ENCODE measurements at places on chromosomes 16 and 17.

DNA sequence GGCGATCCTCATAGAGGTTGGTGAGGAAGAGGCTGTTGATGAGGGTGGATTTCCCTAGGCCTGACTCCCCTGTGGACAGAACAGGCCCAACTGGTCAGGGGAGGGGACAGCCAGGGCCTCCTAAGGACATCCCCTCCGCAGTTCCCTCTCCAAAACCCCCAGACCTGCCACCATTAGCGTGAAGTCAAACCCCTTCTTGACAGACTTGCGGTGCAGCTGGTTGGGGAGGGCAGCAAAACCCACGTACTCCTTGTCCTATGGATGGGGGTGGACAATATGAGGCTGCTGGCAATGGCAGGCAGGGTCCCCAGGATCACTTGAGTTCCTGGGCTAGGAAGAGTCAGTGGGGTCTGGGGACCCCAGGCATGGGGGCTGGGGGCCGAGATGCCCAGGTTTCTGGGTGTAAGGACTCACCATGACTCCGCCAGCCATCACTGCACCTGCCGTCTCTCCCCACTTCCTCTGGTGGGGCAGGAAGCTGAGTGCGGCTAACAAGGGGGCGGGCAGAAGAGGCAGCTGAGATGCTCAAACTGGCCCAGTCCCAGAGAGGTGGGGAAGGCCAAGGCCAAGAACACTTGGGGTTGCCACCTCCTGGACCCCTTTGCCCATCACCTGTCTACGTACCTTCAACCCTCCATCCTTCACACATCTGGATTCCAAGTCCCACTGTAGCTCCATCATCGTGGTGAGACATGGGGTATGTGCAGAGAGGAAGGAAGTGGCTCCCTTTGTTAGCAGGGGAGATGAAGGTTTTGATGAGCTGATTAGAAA lies at the start of gene SEPTIN1:
SEPTIN1 (minus strand) TSS at position 451 of the 771 bp plus-strand sequence; CDS start at position 432, 19 bp downstream.
- no peak for DNase-seq

DNA sequence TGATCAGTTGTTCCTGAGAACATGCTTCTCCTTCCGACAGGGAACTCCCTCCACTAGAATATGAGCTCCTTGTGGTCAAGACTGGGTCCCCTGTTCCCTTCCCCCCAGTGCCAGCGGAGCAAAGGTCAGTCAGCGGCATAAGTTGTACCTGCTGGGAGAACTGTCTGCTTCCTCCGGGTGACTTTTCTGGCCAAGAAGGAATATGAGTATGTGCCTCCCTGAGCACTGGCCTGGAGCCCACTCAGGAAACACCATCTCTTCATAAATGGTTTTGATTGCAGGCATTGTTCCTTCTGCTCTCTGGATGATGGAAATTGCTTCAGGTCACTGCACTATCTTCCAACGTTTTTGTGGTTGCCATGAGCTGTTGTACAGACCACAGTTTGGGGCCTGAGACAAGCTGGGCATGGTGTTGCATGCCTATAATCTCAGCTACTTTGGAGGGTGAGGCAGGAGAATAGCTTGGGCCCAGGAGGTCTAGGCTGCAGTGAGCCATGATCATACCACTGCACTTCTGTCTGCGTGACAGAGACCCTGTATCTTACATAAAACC lies 2.9 kb upstream of the P4HB start:
- DNase-seq = no peak

- no peak for DNase-seq
These were observed 72.2 kb downstream of the ZNF778 start for GRCh38 chr16:89289428-89290395.

DNA sequence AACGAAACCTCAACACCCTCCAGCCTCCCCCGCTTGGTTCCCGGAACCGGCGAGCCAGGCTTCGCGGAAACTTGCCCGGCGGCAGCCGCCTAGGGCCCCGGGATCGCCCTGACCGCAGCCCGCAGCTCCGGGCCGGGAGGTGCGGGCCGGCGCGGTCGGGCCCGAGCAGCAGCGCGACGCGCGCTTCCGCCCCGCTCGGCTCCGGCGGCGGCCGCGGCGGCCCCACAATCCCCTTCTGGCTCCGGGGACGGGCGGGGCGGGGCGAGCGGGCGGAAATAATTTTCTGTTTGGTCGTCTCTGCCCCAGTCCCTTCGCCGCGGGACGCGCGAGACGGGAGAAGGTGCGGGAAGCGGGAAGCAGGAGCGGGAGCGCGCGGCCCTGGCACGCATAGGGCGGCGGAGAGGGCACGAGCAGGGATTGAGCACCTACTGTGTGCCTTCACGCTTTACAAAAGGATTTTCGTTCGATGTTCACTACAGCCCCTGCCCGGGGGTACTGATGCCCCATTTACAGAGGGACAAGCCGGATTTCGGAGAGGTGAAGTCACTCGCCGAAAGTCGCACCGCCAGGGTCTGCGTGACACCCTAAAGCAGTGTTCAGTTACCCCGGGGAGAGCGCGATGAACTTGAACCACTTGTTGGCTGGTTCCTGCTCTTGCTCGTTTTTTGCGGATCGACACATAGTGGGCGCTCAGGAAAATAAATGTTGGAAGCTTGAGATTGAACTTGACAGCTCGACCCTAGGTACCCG lies 2.7 kb upstream of the MLLT6 start:
- DNase-seq = peak; percentile 72

DNA sequence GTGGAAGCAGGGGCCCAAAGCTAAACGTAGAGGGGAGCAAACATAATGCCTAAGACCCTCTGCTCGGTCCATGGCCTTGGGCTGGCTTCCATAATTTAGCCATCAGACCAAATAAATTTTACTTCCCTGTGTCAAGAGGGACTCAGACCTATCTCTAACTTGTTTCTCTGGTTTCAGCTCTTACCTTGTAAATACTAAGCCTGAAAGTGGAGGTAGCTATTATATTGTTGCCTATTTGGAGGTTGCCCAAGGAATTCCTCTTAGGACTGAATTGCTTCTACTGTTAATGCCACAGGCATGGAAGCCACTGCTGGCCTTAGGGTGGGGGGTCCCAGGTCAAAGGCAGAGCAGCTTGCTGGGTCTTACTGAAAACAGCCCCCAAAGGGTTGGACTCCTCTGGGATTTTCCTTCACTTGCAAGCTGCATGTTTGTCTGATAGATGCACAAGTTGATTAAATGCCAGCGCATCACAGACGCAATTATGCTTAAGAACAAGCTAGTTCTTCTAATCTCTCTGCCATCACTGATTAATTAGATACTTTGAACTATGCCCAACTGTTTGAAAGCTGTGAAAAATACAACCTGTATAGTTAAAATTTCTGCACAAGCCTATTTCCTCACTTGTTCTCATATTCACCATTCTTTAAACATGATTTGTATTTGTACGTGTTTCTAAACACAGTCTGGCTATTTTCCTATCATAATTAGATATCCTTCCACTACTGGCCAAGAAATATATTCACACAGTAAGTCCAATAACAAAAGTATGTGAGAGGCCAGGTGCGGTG lies 67.9 kb upstream of the HAS3 start:
- no peak for DNase-seq

GRCh38 chr17:83149029-83149725 lies 69.8 kb downstream of the METRNL start:
- no peak for DNase-seq

DNA sequence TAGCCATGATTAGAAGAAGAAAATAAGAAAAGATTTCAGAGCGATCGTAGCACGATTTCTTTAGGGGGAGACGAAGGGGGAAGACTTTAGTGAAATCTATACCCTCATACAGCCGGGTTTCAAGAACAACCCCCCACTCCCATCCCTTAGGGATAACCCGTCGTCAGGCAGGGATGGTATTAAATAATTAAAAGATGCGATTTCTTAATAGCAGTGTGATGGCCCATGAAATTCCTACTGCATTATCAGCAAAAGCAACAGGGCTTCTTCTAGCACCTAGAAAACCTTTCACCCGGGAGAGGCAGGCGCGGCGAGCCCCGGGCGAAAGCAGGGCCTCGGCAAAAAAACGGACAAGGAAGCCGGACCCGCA lies 1.4 kb downstream of the CDH11 start:
- no peak for DNase-seq

DNA sequence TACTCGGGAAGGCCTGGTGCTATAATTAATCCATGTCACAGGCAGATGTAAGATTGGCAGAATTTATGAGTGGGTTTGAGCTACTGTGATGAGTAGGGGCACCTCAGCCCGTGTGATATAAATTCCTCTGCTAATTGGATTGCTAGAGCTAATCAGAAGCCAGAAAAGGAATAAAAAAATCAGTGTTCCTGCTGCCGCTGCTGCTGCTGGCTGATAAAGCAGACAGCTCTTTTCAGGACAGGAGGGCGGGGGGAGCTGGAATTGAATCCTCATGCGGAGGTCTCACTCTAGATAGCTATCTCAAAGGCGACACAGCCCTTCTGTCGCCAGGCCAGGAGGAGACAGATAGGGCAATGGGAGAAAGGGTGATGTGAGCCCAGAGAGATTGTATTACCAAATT lies 182.7 kb upstream of the ZFHX3 start:
- no peak for DNase-seq

DNA sequence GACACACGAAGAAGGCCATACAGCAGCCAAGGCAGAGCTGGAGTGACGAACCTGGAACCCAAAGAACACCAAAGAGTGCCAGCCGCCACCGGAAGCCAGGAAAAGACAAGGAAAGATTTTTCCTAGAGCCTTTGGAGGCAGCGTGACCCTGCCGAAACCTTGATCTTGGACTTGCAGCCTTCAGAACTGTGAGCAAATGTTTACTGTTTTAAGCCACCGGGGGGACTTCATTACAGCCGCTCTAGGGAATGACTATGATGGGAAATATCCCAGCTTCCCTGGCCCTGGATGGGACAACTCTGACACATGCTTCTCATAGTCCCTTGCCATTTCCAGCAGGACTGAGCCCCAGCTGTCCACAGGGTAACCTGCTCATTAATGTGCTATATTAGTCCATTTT lies 270.6 kb downstream of the HAPSTR1 start:
- no peak for DNase-seq

- no peak for DNase-seq
These were observed 2.4 kb upstream of the BCKDK start for GRCh38 chr16:31105677-31106213.

- no peak for DNase-seq
These were observed 148.0 kb upstream of the FOXF1 start for GRCh38 chr16:86362155-86362849.

- no peak for DNase-seq
These were observed 45.4 kb upstream of the MEIOC start for GRCh38 chr17:44610871-44611270.

DNA sequence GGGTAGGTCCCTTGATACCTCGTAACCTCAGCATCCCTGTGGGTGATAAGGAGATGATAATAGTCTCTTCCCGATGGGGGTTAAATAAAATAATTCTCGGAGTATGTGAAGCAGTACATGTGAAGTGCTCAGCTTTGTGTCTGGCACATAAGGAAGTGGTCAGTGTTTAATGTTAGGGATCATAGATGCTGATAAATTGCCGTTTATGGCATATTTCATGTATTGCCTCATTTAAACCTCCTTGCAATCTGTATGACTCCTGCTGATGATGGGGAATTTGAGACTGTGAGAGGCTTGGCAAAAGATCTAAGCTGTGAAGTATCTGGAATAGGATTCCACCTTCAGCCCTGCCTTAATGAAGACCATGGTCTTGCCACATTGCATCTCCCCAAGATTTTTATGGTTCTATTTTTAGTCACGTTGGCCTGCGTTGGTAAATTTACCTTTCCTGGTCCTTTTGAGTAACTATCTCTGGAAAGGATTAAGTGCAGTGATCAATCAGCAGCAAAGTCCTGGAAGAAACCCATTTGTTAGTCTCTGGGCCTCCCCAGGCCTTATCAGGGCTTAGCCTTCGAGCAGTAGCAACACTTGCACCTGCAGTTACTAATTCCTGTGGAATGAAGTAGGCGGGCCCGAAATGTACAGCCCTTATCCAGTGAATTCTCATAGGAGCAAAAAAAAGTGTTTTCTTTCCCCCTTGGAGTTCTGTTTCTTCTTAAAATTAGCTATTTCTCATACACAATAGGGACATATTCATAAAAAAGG lies 144.9 kb downstream of the WWOX start:
- no peak for DNase-seq

DNA sequence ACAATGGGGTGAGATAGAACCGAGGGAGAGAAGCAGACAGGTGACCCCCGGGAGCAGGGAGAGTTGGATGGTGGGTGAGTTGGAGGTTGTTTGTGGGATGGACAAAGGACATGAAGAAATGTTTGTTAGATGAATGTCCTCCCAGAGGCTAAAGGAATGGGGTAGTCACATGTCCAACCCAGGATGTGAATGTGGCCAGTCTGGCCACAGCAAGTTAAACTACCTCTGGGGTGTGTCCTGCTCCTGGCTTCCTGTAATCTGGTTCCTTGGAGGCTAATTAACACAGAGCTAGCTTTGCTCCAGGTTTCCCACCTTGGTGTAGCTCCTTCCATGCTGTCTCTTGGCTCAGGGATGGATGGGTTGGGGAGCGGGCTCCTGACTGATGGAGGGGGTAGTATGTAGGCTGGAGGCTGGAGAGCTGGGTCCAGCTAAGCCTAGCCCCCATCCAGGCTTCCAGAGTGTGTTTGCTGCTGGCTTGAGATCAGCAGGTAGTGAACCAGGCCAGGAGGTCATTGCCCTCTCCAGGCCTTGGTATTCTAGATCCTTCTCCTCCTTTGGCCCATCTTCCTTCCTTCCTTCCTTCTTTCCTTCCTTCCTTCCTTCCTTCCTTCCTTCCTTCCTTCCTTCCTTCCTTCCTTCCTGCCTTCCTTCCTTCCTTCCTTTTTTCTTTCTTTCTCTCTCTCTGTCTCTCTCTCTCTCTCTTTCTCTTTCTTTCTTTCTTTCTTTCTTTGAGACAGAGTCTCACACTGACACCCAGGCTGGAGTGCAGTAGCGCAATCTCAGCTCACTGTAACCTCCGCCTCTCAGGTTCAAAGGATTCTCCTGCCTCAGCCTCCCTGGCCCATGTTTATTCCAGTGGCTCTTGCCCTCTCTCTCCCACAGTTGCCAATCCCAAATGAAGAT lies 28.0 kb upstream of the UBE2G1 start:
- DNase-seq = no peak

GRCh38 chr17:48177816-48178215 lies 70.2 kb downstream of the SNX11 start:
- no peak for DNase-seq

DNA sequence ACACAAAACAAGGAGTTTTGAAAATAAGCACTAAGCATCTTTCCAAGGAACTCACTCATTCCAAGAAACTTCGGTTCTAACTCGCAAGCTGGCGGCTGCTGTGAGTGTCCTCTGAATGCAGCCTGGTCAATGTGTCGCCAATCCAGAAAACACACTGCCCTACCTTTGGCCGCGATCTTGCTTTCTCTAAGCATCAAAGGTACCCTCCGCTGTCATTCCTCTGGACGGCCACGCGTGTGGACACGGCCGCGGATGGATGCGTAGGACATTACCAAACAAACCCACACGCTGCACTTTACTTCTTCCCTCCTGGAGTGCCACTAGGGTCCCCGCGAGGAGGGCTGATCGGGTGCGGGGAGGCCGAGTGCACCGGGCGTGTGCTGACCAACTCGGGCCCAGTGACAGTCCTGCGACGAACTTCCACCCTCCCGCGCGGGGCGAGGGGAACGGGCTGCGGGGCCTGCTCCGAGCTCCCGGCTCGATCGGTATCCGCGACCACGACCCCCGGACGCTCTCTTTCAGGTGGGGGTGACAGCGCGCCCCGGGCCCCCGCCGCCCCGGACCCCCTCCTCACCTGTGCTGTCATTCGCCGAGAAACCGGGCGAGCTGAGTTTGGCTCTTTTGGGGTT lies 1.1 kb downstream of the CREBBP start:
- DNase-seq = no peak

- no peak for DNase-seq
These were observed 36.2 kb upstream of the MRPS23 start for GRCh38 chr17:57886020-57886419.
